ENCODE measurements at places on chromosomes 1 and 21.

- DNase-seq: no peak
These were observed 285.7 kb upstream of the ZP4 start for GRCh38 chr1:238176441-238176840.

GRCh38 chr1:7373251-7373650 lies 397.8 kb upstream of the VAMP3 start:
- no peak for DNase-seq

DNA sequence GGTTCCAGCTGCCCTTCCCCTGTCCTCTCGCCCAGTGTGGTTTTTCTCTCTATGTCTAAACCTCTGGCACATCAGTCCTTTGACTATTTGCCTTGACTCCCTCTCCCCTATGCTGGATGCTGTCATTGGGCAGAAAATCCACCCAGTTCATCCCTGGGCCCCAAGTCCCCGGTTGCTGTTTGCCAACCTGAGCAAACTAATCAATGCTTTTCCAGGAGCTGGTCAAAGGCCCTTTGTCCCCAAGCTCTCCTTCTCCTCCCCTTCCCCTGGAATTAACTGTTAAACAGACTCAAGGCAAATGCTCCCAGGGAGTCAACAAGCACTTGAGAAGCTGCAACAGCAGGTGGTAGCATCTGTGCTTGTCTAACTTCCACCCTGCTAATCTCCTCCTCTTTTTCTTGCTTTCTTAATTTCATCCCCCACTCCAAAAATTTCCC lies 102.7 kb downstream of the LMX1A start:
- no peak for DNase-seq

DNA sequence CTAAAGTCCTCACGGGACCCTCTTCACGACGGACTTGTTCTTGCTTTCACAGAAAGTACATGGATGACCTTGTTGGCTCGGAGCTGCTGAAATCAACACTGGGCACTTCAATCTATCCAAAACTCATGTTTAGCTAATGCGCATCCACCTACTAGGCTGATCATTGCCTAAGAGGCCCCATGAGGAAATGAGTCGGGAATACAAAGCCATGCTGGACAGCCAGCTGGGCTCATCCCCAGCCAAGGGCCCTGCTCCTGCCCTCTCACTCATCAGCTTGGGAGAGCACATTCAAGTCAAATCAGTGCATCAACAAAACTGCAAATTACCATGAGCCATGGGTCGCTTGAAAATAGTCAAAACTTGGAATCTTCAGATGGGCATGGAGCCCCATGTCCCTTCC lies 14.8 kb upstream of the HEYL start:
- DNase-seq: no peak

GRCh38 chr1:165173818-165174217 lies 182.7 kb downstream of the LMX1A start:
- no peak for DNase-seq

GRCh38 chr1:193413376-193413775 lies 227.0 kb upstream of the B3GALT2 start:
- no peak for DNase-seq

DNA sequence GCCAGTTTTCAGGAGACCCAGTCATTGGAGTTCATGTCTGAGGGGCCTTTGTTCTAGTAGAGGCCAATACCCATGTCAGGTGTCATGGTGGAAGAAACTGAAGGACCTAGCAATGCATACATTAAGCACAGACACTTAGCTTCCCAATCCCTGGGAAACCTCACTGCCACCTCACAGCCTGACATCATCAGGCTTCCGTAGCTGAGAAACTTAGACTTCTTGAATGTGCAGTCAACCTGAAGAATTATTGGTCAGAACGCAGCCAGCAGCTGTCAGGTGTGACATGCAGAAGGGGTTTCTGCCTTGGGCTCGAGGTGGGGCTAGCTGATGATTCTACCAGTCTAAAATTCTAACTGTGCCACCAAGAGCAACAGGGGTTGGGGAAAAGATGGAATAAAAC lies 1.9 kb upstream of the ITPKB start:
- no peak for DNase-seq

- no peak for DNase-seq
These were observed 1341.7 kb downstream of the PLA2G4A start for GRCh38 chr1:188170411-188170810.

DNA sequence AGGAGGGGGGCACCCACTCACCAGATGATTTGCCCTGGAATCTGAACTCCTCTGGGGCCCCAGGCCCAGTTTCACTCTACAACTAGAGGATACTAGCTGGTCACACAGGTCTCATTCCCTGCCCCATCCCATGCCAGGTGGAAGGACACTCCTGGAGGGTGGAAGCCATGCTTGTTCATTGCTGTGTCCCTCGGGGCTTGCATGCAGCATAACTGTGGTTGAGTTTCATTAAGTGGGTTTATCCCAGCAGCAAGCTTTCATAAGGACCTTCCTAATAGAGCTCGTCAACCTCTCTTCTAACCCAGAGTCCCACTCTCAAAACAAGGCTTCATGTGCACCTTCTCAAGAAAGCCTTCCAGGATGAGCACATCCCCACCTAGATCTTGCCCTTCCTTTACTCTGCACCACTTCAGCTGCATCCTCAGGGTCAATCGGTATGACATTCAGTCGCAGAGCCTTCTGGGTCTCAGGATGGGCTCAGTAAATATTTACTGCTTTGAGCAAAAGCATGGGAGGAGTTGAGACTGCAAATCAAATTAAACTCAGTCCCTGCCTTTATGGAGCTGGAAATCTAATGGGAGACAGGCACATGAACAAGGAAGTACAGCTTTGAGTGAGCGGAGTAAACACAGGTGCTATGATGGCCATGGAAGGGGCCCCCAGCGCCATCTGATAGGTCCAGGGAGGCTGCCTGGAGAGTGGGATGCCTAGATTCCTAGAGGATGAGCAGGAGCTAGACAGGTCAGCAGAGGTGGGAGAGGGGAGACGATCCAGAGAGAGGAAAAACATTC lies 32.3 kb downstream of the LAMB3 start:
- DNase-seq: no peak

- DNase-seq: no peak
These were observed at the start of gene ADGRB2 for GRCh38 chr1:31764312-31765040. Gene ADGRB2, minus strand, starts transcription at chr1:31764340. Its CDS starts 7,119 bp downstream, at chr1:31757221.

GRCh38 chr21:36047139-36047538 lies 13.2 kb downstream of the SETD4 start:
- no peak for DNase-seq

DNA sequence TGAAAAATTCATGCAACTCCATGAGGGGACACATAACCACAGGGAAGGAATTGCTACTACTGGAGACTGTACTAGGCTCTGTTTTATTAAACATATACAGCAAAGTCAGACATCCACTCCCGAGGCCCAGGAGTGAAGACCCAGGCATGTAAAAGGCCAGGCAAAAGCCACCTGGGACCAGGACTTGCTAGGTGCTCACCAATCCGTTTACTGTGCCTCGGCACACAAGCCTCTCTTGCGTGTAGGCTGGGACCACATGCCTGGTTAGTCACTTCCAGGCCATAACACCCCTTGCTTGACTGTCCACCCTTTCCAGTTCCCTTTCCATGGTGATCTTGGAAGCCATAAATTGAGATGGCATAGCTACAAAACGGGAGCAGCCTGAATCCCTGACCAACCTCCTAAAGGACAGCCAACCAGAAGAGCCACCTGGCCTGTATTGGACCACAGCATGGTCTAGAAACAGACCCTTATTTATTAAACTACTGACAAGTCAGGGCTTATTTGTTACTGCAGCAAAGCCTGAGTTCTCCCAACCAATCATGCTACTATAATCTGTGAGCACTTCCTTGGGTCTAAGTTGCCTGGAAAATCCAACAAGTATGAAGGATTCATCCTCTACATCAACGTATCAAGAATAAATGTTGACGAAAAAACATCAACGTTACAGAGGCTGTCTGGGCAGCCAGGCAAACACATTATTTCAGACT lies 39.7 kb downstream of the URB1 start:
- no peak for DNase-seq

GRCh38 chr1:7426780-7427604 lies 344.1 kb upstream of the VAMP3 start:
- DNase-seq: no peak

DNA sequence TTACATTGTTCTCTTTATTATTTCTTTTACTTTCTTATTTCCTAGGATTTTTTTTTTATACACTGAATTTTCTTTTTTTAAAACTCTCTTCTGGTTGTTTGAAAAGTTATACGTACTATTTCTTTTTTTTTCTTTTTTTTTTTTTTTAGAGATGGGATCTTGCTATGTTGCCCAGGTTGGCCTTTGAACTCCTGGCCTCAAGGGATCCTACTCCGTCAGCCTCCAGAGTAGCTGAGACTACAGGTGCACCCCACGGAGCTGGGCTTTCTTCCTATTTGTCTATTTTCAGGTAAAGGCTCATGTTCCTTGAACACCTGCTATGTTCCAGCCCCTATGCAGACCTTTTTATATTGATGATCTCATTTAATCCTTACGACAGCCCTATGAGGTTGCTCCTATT lies 29.4 kb upstream of the DYRK1A start:
- no peak for DNase-seq
